HuH-7 (cell line): ENCODE measurements at places on chromosomes 11 and 22.

- DNase-seq: peak; percentile 45
These were observed 85.5 kb downstream of the DGCR2 start for GRCh38 chr22:19036523-19037273.

- DNase-seq: no peak
These were observed 9.4 kb downstream of the NCF4 start for GRCh38 chr22:36870250-36870649.

DNA sequence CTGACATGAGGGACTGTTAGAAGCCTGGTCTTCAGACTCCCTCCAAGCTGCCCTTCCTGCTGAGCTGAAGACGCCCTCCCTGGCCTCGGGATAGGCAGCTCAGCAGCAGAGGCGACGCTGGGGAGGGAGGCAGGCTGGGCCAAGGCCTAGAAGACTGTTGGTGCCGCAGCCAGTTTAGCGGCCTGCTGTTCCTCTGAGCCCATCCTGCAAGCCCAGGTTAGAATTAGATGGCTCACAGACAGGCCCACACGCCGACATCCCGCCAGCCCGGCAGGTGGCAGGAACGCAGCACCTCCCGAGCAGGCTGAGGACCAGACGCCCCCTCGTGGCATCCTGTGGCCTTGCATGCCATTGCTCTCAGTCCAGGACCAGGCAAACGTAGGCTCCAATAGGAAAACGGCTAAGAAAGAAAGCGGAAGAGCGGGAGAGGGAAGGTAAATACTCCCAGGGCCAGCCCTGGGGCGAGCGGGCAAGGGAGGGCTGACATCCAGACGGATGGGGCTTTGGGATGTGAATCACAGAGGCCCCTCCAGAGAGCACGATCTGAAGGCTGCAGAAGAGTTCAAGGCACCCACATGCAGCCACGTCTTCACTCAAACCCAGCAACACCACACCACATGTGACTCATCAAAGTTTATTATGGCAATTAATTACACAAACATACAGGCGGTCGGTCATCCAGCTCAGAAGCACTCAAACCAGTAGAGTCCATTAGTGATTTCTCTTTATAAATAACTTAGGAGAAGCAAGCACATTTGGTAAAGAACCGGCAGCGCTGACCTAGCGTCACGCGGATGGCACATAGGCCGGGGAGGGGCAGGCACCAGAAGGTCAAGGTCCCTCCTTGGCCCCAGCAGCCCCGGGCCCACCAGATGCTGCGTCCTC, 27.6 kb downstream of the CD5 start:
- DNase-seq: peak; percentile 100

GRCh38 chr11:7341551-7341950, 89.8 kb downstream of the SYT9 start:
- DNase-seq: no peak

DNA sequence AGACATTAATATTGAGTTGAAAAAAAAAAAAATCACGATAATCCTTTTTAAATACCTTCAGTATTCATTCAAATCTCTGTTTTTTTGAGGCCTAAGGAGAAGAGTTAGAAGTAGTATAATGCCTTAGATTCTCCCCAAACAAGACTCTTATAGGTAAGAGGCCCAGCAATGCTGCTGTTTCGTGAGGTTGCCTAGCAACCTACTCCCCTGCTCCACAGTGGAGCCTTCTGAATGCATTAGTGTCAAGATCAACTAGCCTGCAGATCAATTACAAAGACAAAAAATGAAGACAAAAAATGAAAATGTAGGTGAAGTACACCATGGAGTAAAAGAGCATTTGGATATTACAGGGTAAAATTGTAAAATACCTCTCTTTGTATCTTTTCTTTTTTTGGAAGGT, 229.8 kb upstream of the LUZP2 start:
- DNase-seq: no peak

- no peak for DNase-seq
These were observed 78.8 kb downstream of the DDIAS start for GRCh38 chr11:82980292-82980691.

DNA sequence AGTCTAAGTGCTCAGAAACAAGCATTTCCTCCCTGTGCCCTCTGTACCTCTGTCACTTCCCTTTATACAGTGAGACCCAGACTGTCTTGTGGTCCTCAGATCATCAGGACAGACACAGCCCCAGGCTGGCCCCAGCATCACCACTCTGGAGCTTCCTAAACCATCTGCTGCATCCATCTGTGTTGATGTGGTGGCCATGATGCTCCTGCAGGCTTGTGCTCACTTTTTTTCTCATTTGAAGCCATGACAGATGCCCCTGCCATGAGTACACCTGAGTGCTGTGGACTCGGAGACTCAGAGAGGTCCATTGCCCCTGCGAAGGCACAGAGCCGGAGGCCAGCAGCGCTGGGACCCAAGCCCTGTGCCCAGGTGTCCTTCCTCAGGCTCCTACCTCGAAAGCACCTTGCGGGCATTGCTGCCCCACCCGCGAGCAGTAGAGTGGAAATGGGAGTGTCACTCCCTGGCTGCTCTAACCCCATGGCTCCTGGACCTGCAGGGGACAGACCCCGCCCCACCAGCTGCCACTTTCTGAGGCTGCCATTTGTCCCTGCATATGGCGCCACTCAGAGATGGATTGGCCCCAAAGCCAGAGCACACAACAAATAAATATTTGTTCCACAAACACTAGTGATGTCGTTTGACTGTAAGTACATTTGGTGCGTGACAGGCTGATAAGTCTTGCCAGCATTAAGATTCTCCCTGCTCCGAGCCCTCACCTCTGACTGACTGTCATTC, 593.5 kb downstream of the TBC1D22A start:
- DNase-seq: no peak

GRCh38 chr22:36409911-36410756, 22.4 kb upstream of the MYH9 start:
- DNase-seq: peak; percentile 83

- no peak for DNase-seq
These were observed 43.0 kb downstream of the BTG4 start for GRCh38 chr11:111469200-111469599.

GRCh38 chr11:124301548-124301947, 12.2 kb downstream of the OR8D1 start:
- DNase-seq: no peak

- DNase-seq: no peak
These were observed 6.4 kb downstream of the CLMP start for GRCh38 chr11:123188508-123189165.

GRCh38 chr11:14623036-14623435, 20.6 kb upstream of the PDE3B start:
- no peak for DNase-seq

GRCh38 chr11:10824888-10825287, 16.2 kb upstream of the EIF4G2 start:
- DNase-seq: no peak

- no peak for DNase-seq
These were observed 224.2 kb downstream of the GUCY1A2 start for GRCh38 chr11:106794058-106794457.

GRCh38 chr11:128512474-128512996, 74.8 kb downstream of the ETS1 start:
- no peak for DNase-seq

GRCh38 chr22:23175817-23176644, 4.3 kb upstream of the BCR start:
- no peak for DNase-seq

GRCh38 chr11:63719987-63720386, 38.7 kb downstream of the RTN3 start:
- DNase-seq: no peak

DNA sequence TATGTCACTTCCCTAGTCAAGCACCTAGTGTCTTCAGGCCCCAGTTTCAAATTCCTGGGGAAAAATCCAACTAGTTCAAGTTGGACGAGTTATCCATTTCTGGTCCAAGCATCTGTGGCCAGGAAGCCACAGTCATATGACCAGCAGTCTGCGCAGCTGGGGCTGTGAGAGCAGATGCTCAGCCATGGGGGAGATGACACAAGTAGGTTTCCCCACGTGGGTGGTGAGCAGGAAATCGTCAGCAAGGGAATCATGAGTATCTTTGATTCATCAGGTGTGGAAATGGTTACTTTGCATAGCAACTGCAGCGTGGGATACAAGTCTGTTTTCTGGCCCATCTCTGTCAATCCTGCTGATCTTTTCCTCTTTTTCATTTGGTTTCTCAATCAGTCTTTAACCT, 185.3 kb downstream of the C11orf91 start:
- no peak for DNase-seq

DNA sequence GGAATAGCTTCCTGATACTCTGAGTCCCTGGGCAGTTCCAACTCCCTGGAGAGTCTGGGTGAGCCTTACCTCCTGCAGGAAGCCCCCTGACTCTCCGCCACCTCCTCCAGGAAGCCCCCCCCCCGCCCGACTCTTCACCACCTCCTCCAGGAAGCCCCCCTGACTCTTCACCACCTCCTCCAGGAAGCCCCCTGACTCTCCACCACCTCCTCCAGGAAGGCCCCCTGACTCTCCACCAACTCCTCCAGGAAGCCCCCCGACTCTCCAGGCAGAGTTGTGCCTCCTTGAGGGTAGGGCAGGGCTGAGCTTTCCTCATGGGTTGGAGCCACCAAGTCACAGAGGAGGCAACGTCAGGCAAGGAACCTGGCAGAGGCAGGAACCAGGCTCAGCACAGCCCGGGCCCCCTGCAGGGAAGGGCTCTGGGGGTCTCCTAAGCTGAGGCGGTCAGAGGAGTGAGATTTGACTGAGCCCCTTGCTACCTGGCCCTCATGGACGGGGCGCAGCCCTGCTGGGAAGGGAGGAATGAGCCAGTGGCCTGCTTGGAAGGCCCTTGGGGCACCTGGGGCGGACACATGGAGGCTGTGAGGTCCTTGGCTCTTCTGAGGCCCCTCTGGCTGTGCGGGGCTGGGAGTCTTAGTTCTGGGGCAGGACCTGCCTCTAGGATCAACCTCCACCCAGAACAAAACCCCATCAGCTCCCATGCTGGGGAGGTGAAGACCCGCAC, 18.1 kb downstream of the MRGPRG start:
- no peak for DNase-seq

DNA sequence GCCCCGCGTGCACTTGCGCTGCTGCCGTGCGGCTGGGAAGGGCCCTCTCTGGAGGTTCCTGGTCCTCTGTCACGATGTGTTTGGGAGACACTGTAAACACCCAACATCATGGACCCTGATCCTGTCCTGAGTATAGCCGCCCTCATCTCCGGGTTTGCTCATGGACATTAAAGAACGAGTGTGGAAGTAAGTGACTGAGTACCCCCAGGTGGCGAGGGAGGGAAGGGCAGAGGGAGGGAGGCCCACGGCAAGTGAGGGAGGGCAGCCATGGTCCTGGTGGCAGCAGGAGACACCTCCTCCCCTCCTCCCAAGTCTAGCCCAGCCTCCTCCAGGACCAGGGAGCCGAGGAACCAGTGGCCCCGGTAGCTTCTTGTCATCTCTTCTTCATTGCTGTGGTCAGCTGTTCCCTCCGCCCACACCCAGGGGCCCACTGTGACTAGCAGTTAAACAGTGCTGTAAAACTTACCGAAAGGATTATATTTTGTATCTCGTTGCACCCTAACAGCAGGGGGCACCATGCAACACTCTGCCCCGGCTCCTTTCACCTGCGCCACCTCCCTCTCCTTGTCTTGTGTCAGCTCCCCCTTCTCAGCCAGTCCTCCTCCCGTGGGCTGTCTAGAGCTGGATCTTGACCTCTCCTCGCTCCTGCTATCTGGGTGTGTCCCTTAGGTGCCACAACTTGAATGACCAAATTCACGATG, 566.5 kb upstream of the B3GAT1 start:
- DNase-seq: no peak

DNA sequence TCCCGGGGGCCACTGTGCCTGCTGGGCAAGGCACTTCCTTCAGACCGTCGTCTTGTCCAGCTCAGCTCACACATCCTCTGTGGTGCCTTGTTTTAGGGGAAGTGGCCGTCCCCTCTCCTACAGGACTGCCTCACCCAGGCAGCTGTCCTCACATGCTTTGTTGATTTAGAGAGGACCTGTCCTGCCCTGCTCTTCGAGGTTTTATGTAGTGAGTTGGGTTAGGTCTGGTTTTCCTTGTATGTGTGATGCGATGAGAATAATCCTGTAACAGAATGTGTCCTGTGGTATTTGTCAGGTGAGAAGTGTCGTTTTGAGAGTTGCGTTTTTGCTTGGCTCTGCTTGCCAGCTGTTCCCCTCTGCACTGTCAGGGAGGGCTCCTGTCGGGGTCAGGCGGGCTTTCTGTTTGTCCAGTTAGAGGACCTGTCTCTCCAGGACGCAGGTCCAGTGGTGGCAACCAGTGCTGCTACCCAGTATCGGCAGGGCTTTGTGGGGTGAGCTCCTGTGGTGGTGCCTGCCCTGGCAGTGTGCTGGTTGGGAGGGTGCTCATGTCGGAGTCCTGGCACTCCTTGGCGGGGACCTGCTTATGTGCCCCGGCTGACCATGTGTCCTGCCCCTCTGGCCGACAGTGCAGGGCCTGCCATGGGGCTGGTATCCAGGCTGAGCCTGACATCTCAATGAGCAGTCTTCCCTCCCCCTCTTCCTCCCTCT, 41.3 kb downstream of the MUC6 start:
- peak; percentile 50 for DNase-seq

GRCh38 chr11:11983427-11983826, 25.0 kb downstream of the DKK3 start:
- DNase-seq: no peak

DNA sequence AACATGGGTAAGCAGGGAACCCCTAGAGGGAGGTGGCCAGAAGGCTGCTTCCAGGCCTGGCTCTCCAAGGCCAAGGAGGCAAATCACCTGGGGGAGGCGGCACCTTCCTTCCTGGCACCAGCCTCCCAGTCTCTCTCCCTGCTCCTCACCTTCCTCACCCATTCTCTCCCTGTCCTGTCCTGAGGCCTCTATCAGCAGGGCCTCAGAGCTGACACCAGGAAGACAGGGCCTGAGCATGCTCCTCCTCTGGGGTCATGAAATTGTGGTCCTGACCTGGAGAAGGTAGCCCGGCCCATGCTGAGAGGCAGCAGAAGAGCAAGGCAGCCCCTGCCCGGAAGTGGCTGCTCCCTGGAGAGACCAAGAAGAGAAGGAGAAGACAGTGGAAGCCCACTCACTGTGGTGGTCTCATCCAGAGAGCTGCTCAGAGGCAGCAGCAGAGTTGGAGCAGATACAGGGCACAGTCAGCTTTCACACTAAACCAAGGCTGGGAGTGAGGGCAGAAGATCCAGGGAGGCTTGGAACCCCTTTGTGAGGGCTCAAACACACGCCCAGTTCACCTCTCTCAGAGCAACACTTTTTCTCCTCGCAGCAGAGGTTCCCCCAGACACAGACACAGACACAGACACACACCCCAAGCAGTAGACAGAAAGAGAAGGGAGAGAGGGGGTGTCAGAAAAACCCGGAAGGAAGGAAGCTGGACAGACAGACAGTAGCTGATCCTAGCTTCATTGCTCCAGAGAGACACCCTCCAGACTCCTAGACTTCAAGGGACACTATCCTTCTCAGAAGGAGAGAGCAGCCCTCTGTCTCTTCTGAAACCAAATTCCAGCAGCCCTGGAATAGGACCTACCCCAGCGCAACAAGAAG, 1.8 kb downstream of the BCL9L start:
- DNase-seq: no peak
